CD4-positive, alpha-beta T cell treated with Interferon gamma for 1 hour (primary cell): ENCODE measurements at places on chromosomes 3 and 15.
A peak's percentile ranks its signal among the peaks of the same experiment; 100 is the strongest.

- no peak for DNase-seq
Observed at GRCh38 chr15:91456251-91456718, 356.2 kb downstream of the SV2B start.

DNA sequence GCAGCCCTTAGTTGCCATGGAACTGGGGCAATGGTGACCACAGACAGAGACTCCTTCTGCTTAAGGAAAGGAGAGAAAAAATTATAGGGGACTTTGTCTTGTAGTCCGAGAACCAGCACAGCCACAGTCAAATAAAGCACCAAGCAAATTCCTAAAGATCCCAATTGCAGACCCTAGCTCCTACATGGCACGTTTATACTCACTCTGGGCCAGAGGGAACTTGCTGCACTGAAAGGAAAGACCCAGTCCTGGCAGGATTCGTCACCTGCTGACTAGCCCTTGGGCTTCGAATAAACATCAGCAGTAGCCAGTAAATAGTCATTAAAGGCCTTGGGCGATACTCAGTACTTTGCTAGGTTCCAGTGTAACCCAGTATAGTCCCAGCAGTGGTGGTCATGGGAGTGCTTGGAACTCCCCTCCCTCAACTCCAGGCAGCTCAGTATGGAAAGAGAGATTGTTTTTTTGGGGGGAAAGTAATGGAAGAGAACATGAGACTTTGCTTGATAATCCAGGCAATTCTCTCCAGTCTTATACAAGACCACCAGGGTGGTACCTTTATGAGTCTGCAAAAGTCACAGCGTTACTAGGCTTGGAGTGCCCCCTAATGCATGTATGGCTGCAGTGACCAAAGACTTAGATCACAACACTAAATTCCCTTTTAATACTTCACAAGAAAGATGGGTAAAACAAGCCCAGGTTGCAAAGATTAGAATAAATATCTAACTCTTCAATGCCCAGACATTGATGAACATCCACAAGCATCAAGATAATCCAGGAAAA lies 66.4 kb upstream of the AGTR1 start:
- no peak for DNase-seq

- DNase-seq, result no peak
Observed at GRCh38 chr15:93941697-93942096, 289.7 kb upstream of the MCTP2 start.

- no peak for DNase-seq
Observed at GRCh38 chr15:35182841-35183479, 97.9 kb upstream of the NANOGP8 start.

GRCh38 chr3:20421-20820 lies 176.1 kb upstream of the CHL1 start:
- no peak for DNase-seq

DNA sequence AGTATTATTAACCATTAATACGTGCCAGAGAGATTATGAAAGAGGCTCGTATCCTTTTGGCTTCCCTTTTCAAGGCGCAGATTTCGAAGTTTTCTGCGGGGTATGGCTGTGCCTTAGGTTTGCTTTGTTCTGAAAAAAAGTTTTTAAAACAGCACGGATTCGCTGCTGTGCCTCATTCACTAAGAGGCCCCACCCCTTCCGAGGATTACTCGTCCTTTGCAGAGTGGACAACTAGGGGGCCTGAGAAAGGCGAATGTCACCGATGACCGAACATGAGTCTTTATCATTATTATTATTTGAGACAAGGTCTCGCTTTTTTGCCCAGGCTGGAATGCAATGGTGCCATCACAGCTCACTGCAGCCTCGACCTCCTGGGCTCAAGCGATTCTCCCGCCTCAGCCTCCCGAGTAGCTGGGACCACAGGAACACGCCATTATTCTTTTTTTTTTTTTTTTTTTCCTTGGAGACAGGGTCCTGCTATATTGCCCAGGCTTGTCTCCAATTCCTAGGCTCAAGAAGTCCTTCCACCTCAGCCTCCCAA lies 684 bp upstream of the RPS27L start:
- peak; percentile 25 for DNase-seq

- no peak for DNase-seq
Observed at GRCh38 chr3:140466535-140466934, 211.3 kb upstream of the TRIM42 start.

DNA sequence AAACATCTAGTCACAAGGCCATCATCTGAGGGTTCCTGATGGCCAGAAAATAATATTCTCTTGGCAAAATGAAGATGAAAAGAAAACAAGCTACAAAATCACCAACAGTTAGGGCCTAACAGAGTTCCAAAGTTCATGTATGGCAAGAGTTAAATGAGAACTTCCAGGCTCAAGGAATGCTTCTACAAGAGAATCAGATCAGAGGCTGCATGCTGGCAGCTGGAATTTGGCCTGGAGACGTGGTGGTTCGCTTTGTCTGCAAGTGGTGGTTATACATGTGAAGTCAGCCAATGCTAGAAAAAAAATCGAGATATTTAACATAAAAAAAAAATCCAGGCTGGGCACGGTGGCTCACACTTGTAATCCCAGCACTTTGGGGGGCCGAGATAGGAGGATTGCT lies 5.6 kb downstream of the SIAH2 start:
- DNase-seq, result no peak

GRCh38 chr15:68234060-68234459 lies 4.5 kb upstream of the CLN6 start:
- no peak for DNase-seq
